ENCODE measurements at places on chromosomes 6 and 20.
A peak's percentile ranks its signal among the peaks of the same experiment; 100 is the strongest.

- DNase-seq, result no peak
Observed at GRCh38 chr6:154337406-154338005, 19.1 kb downstream of the IPCEF1 start.

DNA sequence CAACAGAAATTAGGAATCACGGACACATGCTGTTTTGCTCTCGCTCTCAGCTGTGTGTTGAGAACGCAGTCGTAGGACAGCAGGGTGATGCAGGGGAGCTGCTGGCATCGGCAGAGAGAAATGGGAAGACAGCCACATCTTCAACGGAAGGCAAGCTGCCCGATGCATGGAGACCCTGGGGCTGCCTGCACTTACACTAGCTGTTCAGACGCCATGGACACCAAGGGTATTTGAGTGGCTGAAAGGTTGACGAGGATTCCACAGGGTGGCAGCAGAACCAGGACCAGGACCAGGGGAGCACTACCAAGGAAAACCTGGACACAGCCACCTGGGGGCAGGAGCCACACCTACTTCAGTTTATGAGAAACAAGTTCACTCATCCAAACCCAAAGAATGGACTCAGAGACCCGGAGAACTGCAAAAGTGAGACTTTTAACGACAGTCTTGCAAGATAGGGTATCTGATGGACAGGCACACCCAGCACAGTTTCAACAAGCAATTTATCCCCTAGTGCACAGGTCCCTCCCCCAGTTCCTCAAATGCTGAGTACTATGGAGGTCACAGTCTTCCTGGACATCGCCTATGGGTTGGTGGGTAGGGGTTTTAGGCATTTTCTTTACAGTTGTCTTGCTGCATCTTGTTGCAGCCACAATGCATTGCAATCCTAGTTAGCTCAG is 56.3 kb upstream of the ENTPD6 start:
- no peak for DNase-seq

DNA sequence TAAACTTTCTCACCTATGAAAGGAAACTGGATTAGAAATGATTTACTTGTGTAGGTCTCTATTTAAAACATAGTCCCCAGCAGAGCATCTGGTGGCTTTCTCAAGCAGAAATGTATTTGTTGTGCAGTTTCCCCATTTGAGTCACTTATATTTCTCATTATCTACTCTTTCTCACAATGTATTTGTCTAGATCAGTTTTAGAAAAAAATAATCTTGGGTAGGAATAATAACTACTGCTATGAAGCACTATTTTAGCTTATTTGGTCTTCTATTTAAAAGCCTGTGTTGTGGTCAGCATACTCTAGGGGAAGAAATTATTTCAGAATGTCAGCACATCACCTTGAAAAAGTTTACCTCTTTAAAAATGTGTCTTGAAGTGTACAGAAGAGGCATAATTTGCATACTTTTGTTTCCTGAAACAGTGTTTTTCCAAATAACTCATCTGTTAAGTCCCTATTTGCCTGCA is 60.9 kb upstream of the PRL start:
- no peak for DNase-seq

DNA sequence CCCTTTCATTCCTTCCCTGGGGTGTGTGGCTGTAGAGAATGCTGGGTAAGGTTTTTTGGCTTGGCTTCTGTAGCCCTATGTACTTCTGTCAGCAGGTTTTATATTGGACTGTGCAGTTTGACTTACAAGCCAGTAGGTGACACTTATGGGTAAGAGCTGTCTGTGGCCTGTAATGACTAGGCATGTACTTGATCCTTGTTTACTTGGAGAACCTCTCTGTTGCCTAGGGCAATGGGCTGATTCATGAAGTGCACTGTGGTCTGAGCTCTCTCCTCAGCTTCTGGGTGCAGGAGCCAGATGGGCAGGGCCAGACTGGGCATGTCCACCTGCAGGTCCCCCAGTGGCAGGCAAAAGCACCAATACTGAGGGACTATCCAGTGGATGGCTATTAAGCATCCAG is 544.6 kb downstream of the ADGRB3 start:
- no peak for DNase-seq

GRCh38 chr6:33861722-33862121 is 57.9 kb upstream of the MLN start:
- no peak for DNase-seq

- no peak for DNase-seq
Observed at GRCh38 chr6:156262014-156262413, 515.2 kb upstream of the ARID1B start.

- no peak for DNase-seq
Observed at GRCh38 chr6:50722829-50723554, 9.7 kb downstream of the TFAP2D start.

- DNase-seq, result no peak
Observed at GRCh38 chr20:19922716-19923115, 94.4 kb upstream of the NAA20 start.

GRCh38 chr20:46488451-46488850 is 24.9 kb downstream of the ZNF334 start:
- DNase-seq, result no peak

DNA sequence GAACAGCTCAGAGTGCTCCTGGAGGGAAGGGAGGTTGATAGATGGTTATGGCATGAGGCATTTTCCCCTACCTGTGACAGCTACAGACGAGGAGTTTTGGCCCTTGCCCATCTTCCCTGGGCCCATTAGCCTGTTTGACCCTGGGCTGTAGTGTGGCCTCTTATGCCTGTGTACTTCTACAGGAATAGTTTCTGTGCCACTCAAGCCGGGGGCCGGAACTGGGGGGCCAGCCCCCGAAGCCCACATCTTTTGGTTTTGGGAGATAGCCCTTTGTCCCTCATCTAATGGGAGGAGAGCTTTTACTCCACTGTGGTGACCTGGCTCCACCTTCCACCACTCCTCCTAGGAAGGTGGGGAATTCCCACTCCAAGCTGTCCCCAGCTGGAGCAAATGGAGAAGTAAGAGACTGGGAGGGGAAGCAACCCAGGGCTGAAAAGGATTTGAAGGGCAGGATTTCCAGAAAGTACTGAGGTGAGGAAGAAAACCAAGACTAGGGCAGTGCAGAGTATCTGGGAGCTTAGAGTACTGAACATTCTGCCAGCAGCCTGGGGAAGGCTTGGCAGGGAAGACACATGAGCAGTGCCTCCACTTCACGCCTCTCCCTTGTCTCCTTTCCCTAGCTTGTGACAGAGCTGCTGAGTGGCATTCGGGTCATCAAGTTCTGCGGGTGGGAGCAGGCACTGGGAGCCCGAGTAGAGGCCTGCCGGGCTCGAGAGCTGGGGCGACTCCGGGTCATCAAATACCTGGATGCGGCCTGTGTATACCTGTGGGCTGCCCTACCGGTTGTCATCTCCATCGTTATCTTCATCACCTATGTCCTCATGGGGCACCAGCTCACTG is 6.9 kb downstream of the ABCC10 start:
- no peak for DNase-seq

- DNase-seq, result no peak
Observed at GRCh38 chr20:44135012-44135412, 52.0 kb downstream of the JPH2 start.

- no peak for DNase-seq
Observed at GRCh38 chr6:39980839-39981580, 46.7 kb upstream of the MOCS1 start.

- no peak for DNase-seq
Observed at GRCh38 chr6:85476532-85476931, 26.6 kb downstream of the NT5E start.

- no peak for DNase-seq
Observed at GRCh38 chr20:59050437-59050836, 7.9 kb upstream of the PRELID3B start.

GRCh38 chr6:5562277-5562676 is 301.0 kb downstream of the FARS2 start:
- DNase-seq, result no peak

GRCh38 chr6:15962449-15962764 is 166.5 kb upstream of the MYLIP start:
- DNase-seq, result no peak

GRCh38 chr20:5652626-5653553 is 97.3 kb upstream of the SHLD1 start:
- DNase-seq, result no peak

DNA sequence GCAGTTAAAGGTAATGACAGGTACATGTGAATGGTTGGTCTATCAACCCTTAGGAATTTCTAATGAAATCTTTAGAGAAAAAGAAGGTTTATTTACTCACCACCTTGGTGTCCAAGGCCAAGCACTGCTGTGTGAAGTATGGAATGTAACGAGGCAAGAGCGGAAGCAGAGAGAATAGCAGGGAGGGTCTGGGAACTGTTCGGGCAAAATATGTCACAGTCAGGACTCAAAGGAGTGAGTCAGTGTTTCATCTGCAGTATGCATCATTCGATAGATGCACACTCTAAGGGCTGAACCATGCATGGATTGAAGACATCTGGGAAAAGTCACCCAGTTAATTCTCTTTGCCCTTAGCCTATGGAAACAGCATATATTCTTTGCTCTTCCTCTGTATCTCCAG is 33.2 kb downstream of the ADGRF5 start:
- no peak for DNase-seq

GRCh38 chr6:169072127-169073042 is 181.3 kb downstream of the THBS2 start:
- no peak for DNase-seq

DNA sequence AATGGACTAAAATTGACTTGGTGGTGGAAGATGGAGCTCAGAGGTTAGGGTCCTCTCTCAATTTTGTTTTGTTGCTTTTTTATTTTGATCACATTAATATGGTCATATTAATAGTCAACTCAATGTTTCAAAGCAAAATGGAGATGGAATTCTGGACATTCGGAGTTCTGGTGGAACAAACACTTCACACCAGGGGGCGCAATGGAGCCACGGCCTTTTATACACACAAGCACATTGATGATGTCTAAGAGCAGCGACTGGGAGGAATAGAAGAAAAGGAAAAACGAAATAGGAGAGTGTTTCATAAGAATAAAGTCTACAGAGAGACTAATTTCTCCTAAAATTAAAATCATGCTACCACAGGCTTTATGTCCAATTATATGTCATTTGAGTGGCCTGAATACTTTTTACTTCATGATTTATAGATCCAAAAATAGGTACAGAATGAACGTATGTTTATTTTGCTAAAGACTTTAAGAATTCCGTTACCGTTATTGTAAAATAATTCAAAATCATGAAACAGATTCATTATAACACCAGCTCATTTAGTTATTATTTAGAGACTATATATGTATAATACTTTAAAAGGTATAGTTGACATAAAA is 197.6 kb upstream of the SASH1 start:
- peak; percentile 62 for DNase-seq

- no peak for DNase-seq
Observed at GRCh38 chr6:139825935-139826374, 451.5 kb upstream of the CITED2 start.

- DNase-seq, result peak; percentile 85
Observed at GRCh38 chr6:47034926-47035325, 7.2 kb downstream of the ADGRF1 start.

DNA sequence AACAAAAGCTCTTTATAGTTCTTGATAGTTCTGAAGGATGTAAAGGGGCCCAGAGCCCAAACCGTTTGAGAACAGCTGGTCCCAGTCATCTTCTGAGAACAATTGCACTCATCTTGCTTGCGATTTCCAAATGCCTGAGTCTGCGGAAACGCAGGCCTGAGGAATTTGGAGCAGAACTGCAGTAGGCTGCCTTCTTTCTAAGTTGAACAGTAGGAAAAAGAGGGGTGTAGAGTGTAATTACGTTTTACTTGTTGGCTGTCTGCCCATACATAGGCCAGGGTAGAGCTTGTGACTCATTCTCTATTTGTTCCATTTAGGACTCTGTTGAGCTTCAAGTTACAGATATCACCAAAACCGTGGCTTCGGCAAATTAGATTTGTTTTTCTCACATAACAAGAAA is 42.0 kb upstream of the KIF16B start:
- peak; percentile 62 for DNase-seq

DNA sequence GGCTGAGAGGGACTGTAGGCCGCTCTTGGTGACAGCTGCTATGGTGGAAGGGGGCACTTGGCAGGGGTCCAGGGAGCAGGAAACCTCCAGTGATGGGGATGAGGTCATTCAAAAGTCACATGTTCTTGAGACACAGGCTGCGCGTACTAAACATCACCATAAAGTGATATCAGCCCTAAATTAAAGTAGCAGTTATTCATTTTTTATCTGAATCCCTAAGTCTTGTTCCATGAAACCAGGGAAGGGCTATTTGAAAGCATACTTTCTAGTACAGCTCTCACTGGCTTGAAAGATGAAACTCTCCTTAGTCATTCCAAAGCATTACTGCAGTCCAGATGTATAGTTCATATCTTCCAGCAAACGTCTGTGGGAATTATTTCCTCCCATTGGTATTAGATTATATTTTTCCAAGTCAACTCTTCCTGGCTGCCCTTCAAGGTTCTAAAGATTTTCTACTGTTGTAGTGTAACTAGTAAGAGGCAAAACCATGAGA is 373.1 kb downstream of the CD109 start:
- DNase-seq, result peak; percentile 58

GRCh38 chr6:87075168-87075567 is 19.7 kb downstream of the CGA start:
- DNase-seq, result no peak

GRCh38 chr6:70790483-70791224 is 123.0 kb downstream of the SMAP1 start:
- DNase-seq, result no peak

DNA sequence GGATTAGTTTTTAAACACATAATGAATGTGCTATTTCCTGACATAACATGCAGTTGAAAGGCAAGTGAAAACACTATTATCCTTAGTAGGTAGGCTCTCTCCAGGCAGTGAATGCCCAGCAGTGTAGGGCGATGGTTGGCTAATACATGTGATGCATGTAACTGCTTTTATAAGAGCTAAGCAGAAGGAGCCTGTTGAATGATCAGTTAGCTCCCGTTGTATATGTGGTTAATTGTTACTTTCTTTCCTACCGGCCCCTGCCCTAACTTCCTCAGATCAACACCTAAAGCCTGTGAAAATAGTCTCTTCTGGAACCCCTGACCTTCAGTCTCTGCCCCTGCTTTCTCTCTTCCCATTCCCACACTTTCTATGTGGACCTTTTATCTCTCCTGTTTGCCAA is 10.5 kb downstream of the SOX4 start:
- DNase-seq, result no peak

- DNase-seq, result no peak
Observed at GRCh38 chr6:105982761-105983540, 103.2 kb upstream of the PRDM1 start.

DNA sequence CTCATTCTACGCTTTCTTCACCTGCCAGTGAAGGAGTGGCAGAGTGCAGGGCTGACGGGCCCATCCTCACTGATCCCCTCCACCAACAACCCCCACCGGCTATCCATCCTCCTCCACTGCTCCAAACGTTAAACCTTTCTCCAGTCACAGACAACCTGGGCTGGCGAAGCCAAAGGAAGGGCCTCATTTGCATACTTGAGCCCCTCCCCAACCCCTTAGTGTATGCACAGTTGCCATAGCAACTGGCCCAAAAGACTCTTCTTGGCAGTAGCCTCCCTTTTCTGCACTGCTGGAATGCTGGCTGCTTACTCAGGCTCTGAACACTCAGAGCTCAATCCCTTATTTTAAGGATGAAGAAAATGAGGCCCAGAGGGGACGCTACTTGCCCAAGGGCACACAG is 130.3 kb downstream of the GRM4 start:
- peak; percentile 70 for DNase-seq

GRCh38 chr6:144725736-144726522 is 440.8 kb downstream of the UTRN start:
- no peak for DNase-seq

Measured in left hindlimb (tissue), 1 donor.